ENCODE measurements at places on chromosomes 5 and 9.

DNA sequence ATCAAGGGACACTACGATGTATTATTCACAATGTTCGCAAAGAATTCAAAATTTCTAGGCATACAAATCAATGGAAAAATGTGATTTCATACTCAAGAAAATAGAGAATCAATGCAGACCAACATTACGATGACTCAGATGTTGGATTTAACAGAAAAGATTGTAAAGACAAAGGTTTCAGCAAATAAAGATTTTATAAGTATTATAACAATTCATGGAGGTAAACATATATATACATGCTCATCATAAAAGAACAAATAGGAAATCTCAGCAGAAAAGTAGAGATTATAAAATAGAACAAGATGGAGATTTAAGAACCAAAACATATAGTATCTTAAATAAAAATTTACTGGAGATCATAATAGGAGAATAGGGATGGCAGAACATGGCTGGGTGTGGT is 93.4 kb upstream of the JAK2 start:
- no peak for DNase-seq

GRCh38 chr5:107873877-107874276 is 203.1 kb upstream of the EFNA5 start:
- DNase-seq: peak; percentile 4

DNA sequence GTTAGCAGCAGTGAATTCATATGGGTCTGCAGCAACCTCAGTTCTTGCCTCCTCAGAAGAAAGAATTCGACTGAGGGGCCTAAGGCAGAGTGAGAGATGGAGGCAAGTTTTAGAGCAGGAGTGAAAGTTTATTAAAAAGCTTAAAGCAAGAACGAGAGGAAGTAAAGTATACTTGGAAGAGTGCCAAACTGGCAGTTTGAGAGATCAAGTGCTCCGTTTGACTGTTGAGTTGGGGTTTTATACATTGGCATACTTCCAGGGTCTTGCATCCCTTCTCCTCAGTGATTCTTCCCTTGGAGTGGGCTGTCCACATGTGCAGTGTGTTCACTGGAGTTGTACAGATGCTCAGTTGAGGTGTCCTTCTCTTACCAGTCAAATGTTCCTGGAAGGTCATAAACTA is 203.6 kb downstream of the SPATA31D1 start:
- no peak for DNase-seq

DNA sequence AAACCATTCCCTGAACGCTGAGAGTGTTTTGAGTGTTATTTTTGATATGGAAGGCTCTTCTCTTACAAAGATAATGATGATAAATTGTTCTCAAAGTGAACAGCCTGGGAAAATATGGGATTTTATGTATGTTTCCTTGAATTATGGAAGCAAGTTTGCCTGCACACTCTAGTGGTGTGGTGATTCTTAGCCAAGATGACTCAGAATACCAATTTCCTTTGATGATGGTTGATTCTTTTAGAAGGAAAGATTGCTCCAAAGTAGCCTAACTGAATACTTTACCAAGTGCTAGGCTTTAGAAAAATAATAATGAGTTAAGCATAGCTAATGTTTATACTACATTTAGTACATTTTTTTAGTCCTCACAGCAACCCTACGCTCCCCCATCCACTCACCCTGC is 243.4 kb downstream of the EBF1 start:
- no peak for DNase-seq

GRCh38 chr5:39256477-39257235 is 37.3 kb upstream of the FYB1 start:
- no peak for DNase-seq

GRCh38 chr5:90020575-90021538 is 388.7 kb downstream of the CETN3 start:
- DNase-seq: no peak

- DNase-seq: no peak
These were observed 69.7 kb downstream of the GPBP1 start for GRCh38 chr5:57243286-57244137.

DNA sequence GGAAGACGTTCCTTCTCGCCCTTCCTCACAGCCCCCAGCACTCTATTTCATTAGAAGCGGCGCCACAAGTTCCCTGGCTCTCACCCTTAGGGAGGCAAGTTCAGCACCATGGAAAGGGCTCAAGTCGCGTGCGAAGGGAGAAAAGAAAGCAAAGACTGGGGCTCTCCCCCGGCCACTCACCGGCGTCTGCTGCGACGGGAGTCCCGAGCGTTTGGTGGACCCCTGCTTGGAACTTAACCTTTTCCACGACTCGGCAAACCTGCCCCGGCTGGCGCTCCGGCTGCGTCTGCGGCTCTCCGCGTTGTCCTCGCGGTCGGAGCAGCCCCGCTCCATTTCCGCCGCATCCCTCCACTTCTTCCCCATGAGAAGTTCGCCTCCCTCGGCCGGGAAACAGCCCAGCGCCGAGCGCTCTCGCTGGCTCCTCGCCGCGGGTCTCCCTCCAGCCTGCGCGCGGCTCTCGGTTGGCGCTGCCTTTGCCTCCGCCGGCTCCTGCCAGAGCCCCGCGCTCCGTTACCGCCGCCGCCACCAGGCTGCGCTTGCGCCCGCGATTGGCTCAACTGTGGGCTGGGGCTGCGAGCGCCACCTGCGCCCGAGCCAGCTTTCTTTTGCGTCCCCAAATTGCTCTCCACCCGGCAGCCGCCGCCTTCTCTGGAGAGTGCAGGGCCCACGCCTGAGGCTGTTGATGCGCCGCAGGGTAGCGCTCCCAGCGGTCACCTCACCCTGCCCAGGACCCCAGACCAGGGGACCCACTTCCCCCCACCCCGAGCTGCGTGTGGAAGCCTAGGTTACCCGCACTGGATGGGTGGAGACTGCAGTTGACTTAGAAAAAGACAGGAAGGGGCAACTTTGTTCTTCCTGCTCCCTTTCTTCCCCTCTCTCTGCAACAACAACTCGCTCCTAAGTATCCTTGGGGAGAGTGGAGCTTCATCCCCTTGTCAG is 321.6 kb downstream of the CEMIP2 start:
- DNase-seq: no peak

- no peak for DNase-seq
These were observed 36.0 kb upstream of the PITX1 start for GRCh38 chr5:135069895-135070657.

- no peak for DNase-seq
These were observed 3.6 kb upstream of the SCGB3A2 start for GRCh38 chr5:147874910-147875367.

DNA sequence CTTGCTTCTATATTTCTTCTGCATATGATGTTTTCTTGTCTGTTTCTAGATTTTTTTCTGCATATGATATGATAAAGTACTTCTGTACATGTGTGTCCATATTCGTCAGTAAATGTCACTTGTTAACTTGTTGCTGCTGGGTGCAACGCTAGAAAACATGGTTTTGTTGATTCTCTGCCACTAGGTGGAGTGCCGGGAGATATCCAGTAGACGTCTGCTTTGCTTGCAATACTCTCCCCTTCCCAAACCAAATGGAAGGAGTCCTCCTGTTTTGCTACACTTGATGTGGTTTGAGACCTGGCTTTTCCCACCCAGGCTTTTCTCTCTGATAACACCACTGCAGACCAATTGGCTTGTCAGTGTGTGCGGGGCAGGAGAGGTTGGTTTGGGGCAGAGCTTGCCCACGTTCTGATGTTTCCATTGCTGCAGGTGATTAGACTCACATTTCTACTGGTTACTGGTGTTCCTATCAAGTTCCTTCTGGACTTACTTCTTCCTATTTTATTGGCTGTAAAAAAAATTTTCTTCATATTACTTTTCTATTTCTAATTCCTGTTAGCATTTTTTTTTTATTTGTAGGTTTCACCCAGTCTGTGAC is 900.0 kb upstream of the CDH10 start:
- DNase-seq: peak; percentile 2

DNA sequence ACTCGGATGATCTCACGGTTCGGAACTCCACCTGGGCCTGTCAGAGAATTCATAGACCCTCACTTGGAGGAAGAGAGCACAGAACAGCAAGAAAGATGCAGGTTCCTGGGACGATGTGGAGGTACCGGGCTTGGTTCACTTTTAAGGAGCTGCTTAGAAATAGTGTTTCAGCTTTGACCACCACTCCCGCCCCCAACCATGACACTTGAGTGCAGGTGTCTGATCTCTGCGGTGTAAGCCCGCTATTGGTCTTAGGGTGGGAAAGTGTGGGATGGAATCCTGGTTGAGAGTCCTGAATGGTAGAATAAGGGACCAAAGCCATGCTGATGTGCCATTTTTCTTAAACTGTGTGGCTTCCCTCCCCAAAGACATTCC is 97.2 kb upstream of the LMX1B start:
- DNase-seq: no peak

All from NCI-H1092 (cell line).